ENCODE measurements at places on chromosomes 13 and 19. TPM values are rescaled to one million over a fixed set of nuclear protein-coding genes. Genes with fewer than 3 reads are reported as not detected.
A peak's percentile ranks its signal among the peaks of the same experiment; 100 is the strongest.

The ZNF773 gene
- polyA plus RNA-seq: 7.9 TPM

- no peak for DNase-seq
These were observed 312 bp downstream of the GSK3A start for GRCh38 chr19:42242069-42242511.

The FCER2 gene
- polyA plus RNA-seq: 0.41 TPM

DNA sequence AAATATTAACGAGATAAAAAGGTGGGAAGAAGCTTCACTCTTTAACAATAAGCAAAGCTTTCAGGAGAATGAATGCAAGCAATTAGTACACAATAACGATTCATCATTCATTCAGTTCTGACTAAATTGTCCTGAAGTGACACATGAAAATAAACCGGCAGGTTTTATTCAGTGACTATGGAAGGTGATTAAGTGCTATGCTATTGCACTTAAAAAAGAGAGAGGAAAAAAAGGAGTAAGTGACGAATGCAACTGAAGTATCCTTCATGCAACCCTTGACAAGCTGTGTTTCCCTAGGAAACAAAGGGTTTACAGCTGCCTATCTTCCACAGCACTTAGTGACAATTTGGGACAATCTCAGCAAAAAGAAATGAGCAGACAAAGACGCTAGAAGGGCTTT lies 1.4 kb downstream of the LIG4 start:
- no peak for DNase-seq

The CLIP3 gene
- 14.8 TPM for polyA plus RNA-seq

GRCh38 chr13:58495668-58496067 lies 864.1 kb downstream of the PCDH17 start:
- no peak for DNase-seq

The NLRP7 gene
- polyA plus RNA-seq: 0.10 TPM

DNA sequence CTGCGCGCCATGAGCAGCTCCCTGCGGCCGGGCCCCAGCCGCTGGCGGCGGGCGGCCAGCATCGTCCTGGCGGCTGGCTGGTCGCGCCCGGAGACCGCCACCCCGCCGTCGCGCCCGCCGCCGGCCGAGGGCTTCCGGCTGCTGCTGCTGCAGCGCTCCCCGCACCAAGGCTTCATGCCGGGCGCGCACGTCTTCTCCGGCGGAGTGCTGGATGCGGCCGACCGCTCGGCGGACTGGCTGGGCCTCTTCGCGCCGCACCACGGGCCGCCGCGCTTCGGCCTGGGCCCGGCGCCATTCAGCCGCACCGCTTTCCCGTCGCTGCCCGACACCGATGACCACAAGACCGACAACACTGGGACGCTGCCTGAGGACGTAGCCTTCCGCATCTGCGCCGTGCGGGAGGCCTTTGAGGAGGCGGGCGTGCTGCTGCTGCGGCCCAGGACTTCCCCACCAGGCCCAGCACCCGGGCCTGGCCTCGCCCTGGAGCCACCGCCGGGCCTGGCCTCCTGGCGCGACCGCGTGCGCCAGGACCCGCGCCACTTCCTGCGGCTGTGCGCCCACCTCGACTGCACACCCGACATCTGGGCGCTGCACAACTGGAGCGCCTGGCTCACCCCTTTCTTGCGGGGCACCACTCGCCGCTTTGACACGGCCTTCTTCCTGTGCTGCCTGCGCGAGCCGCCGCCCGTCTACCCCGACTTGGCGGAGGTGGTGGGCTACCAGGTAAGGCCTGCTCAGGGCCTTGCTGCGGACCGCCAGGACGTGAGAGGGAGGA lies 518 bp downstream of the NUDT19 start:
- DNase-seq: peak; percentile 73

- no peak for DNase-seq
These were observed 192.3 kb downstream of the TEX29 start for GRCh38 chr13:111512707-111513106.

GRCh38 chr19:5136073-5136855 lies 167.4 kb downstream of the KDM4B start:
- no peak for DNase-seq

The PGLYRP2 gene
- not detected for polyA plus RNA-seq

GRCh38 chr19:28316464-28316863 lies 896.5 kb downstream of the UQCRFS1 start:
- DNase-seq: no peak

The CCDC97 gene
- polyA plus RNA-seq: 29.3 TPM

DNA sequence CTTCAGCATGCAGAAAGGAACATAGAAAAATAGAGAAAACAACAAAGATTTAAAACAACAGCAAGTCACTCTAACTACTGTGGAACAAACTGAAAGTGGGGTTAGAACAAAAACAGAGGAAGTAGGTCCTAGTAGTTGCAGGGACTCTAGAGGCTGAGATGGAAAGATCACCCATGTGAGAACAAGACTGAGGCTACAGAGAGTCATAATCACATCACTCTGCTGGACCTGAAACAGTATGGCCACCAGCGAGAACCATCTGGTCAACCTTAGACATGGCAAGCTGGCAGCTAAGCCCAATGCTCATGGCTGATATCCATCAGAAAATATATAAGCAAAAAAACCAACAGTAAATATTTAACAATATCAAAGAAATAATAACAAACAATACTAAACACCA lies 35.8 kb upstream of the ZNF724 start:
- DNase-seq: no peak

GRCh38 chr13:41077475-41077874 lies 16.2 kb downstream of the WBP4 start:
- no peak for DNase-seq

The ZNF726 gene
- polyA plus RNA-seq: 4.2 TPM

The CRX gene
- polyA plus RNA-seq: not detected

The ZNF559 gene
- 29.5 TPM for polyA plus RNA-seq

GRCh38 chr13:112693831-112694497 lies 4.1 kb downstream of the ATP11A start:
- peak; percentile 39 for DNase-seq

GRCh38 chr19:18712981-18713380 lies 29.5 kb downstream of the CRTC1 start:
- peak; percentile 76 for DNase-seq

The SIAH3 gene
- 0.44 TPM for polyA plus RNA-seq

The KASH5 gene
- not detected for polyA plus RNA-seq

- no peak for DNase-seq
These were observed 10.2 kb upstream of the ANKRD10 start for GRCh38 chr13:110925023-110925612.

- DNase-seq: no peak
These were observed 4.6 kb upstream of the SSBP4 start for GRCh38 chr19:18414504-18415177.

The ICAM5 gene
- not detected for polyA plus RNA-seq

DNA sequence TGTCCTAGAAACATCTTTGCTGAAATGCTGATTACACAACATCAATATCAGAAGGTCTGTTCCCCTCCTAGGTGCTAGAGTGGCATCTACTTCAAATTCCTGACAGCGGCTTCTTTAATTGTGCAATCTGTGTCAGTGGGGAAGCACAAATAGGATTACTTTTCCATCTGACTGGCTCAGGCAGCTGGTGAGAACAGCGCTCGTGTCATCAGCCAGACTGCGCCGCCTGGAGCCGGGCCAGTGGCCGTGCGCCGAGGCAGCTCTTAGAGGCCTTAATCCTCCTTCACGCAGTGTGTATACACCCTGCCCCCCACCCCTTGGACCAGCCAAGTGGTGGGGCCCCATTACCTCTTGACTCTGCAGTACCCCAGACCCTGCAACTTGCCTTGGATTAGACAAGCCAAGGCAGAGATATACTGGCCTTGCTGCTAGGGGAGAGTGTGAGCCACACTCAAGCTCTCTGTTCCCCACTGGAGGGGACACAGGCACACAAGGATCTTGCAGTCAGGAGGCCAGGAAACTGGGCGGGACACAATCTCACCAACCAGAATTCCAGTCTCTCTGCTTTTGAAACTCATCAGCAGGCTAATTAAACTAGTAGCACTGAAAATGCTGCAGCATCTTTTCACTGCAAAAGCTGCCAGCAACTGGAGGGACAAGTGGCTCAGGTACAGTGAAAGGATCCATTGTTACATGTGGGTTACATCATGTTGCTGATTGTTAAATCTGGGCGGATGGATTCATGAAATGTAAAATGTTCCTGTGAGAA lies 48.9 kb upstream of the EPHX3 start:
- peak; percentile 86 for DNase-seq

The EEF1AKMT1 gene
- polyA plus RNA-seq: not detected

DNA sequence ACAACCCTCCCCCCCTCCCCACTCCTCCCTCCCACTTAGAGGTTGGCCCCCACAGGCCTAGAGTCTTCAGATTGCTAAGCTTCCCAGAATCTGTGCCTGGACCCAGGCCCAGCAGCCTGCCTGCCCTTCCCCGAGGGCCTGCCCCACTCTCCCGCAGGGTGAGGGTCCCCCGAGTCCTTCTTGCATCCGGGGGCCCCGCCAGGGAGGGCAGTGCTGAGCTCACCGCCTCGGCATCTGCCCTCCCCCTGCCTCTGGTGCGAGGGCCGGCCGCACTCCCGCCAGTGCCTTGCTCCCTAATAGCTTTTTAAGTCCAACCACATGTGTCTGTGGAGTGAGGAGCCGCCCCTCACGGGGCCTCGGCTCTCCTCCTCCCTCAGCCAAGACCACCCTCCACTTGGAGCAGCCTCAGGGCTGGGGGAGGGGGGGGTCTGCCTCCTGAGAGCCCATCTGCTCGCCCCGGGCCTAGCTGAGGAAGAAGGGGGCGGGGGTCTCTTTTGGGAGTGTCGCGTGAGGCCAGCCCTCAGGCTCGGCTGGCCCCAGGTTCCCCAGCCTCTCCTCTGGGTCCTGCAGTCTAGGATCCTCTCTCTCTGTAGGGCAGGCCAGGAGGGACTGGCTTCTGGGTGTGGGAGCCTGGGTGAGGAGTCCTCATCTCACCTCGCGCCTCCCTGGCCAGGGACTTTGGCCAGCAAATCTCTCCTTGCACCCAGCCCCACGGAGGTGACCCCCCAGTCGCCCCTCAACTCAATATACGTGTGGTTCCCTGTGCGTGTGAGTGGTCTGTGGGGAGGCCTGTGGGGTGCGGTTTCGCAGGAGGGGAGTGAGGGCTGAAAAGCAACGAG lies 47.2 kb downstream of the LYL1 start:
- DNase-seq: peak; percentile 87

DNA sequence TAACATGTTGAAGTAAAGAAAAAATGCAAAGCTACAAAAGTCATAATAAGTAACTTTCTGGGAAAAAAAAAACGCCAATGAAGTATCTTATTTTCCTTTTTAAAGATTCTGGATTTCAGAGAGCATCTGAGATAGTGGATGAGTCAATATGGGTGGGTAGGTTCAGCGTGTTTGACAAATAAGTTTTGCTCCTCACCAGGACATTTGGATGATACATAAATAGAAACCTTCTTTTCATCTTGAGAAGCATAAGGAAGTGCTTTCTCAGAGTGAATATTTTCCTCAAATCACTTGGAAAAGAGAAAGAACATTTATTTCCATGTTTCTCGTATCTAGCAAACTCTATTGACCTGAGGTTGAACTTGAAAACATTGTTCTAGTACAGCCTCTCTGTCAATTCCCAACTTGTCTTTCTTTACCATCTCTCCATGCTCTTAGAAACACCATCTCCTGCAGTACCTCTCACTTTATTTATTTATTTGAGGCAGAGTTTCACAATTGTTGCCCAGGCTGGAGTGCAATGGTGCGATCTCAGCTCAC lies 463.2 kb downstream of the KLF5 start:
- DNase-seq: peak; percentile 42

GRCh38 chr19:51458051-51458645 lies at the start of gene SIGLEC8:
Gene SIGLEC8, minus strand, starts transcription at chr19:51458454. Its CDS starts 67 bp downstream, at chr19:51458387.
- no peak for DNase-seq

GRCh38 chr13:111058796-111059506 lies 56.2 kb upstream of the ARHGEF7 start:
- DNase-seq: no peak

The FXYD1 gene
- polyA plus RNA-seq: 183 TPM

DNA sequence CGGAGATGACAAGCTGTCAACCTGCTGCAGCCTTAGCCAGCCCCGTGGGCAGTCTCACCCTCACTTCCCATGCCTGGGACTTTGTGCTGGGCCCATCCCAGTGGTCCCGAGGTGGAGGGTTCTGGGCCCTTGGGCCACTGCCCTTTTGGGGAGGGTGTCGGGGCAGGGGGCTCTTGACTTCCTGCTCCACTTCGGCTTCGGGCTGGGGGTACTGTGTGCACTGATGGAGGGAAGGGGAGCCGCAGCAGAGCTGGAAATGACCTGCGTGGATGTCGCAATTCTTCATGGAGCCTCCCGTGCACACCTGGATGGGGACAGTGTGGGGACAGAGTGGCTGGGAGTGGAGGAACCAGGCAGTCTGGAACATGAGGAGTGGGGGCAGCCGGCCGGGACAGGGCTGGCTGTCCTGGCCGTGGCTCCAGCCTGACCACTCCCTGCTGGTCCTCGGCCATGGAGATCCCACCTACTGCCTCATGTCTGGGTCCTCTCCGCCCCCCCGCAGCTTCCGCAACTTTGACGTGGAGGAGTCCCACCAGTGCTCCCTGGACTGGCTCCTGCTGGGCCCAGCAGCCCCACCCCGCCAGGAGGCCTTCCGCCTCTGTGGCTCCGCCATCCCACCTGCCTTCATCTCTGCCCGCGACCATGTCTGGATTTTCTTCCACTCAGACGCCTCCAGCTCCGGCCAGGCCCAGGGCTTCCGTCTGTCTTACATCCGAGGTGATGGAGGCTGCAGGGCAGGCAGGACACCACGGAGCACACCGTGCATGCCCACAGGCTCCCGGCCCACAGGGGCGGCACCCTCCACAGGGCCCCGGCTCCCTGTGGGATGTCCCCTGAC lies 10.2 kb downstream of the LRP3 start:
- DNase-seq: no peak

The RGCC gene
- polyA plus RNA-seq: 17.0 TPM

The KLF2 gene
- 125 TPM for polyA plus RNA-seq

Measured in muscle of arm (tissue), 14 donors.